CD8-positive, alpha-beta memory T cell (primary cell): ENCODE measurements at places on chromosomes 16 and 17.

DNA sequence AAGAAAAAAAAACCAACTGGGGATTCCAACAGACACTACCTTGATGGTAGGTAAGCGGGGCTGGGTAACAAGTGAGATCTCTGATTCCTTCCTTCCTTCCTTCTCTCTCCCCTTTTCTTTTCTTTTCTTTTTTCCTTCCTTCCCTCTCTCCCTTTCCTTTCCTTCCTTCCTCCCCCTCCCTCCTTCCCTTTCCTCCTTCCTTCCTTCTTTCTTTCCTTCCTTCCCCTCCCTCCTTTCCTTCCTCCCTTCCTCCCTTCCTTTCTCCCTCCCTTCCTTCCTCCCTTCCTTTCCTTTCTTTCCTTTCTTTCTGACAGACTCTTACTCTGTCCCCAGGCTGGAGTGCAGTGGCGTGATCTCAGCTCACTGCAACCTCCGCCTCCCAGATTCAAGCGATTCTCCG lies 20.0 kb downstream of the OR2C1 start:
- DNase-seq, result no peak

DNA sequence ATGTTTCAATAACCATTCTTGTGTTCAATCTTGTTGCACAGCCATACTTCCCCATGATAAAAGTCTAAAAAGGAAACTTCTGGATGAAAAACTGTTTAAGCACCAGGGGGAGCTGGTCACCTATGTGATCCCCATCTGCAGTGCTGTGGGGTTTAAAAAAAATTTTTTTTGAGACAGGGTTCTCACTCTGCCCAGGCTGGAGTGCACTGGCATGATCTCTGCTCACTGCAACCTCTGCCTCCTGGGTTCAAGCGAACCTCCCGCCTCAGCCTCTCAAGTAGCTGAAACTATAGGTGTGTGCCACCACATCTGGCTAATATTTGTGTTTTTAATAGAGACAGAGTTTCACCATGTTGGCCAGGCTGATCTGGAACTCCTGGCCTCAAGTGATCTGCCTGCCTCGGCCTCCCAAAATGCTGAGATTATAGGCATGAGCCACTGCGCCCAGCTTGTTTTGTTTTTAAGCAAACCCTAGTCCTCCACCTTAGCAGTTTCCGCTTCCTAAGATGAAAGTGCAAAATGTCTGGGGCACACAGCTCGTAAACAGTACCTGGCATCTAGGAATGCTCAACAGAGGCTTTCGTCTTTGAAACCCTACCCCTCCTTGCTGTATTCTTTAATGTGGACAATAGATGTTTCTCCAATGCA lies 25.4 kb downstream of the DNAJA2 start:
- no peak for DNase-seq

DNA sequence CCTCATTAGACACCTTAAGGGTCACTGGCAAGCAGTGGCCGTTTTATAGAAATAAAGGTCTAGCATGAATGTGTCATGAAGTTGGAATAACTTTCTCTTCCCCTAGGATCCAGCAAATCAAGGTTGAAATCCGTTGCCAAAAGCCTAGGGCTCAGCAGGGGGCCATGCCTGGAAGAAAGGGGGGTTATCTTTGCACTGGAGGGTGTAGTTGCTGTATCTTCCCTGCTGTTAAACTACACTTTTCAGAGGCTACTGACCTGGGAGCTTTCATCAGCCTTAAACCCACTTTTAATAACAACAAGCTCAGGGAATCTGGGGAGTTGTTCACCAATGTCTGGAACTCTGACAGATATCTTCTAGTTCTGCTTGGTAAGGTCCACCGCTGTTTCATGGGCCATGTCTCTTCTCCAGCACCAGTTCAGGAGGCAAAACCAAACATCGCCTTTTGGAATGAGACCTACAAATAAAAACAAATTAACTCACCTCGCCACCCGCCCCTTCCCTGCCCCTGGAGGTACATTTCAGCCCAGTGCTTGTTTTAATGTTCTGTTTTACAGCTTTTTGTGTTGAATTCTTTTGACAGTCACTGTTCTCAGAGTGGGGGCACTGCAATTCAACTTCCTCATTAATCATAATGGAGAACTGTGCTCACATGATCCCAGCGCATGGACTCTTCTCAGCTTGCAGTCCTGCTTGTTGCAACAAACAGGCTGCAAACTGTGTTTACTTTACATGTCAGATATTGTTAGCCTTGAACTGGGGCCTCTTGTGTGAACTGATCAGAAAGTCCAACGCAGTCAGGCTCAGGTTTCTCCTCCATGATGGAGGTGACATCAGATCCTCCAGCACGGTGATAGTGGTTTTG lies 508.7 kb downstream of the KCNJ2 start:
- DNase-seq, result no peak

- DNase-seq, result no peak
Observed at GRCh38 chr17:8277317-8277716, 11.2 kb upstream of the RANGRF start.

GRCh38 chr16:57960826-57961472 lies 10.0 kb downstream of the CNGB1 start:
- no peak for DNase-seq

DNA sequence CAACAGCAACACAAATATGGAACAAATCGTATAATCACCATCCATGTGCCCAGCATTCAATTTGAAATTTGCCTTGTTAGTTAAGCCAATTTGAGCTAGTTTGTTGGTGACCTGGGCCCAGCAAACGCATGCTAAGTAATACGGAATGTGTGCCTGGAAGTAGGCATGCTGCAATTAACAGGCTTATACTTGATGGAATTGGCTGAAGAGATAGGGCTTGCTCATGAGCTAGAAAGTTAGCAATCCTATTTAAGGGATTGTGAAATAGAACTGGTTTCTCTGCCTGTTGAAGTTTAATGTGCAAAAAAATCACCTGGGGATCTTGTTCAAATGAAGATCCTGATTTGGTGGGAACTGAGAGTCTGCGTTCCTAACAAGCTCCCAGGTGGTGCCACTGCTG lies 8.5 kb upstream of the LPO start:
- no peak for DNase-seq

GRCh38 chr16:67101311-67102082 lies 8.2 kb upstream of the PHAF1 start:
- no peak for DNase-seq

GRCh38 chr17:79600681-79601131 lies 10.1 kb downstream of the RBFOX3 start:
- DNase-seq, result no peak

- no peak for DNase-seq
Observed at GRCh38 chr16:69166221-69166833, 20.6 kb upstream of the SNTB2 start.

GRCh38 chr16:67873435-67874370 lies 851 bp downstream of the EDC4 start:
- no peak for DNase-seq

DNA sequence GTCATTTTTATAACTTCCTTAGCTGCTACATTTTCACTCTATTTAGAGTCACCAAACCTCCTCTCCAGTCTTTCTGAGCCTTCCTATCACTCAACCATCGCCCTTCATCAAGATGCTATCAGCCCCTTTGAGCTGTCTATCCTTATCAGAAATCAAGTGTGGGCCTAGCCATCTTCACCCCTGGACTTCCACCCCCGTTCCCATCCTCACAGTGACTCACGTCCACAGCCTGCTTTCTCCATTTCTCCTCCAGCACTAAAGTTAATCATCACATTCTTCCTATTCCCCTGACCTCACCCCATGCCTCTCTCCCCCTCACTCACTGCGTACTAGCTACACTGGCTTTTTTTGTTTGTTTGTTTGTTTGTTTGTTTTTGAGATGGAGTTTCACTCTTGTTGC lies 2.4 kb upstream of the TEKT3 start:
- DNase-seq, result no peak

DNA sequence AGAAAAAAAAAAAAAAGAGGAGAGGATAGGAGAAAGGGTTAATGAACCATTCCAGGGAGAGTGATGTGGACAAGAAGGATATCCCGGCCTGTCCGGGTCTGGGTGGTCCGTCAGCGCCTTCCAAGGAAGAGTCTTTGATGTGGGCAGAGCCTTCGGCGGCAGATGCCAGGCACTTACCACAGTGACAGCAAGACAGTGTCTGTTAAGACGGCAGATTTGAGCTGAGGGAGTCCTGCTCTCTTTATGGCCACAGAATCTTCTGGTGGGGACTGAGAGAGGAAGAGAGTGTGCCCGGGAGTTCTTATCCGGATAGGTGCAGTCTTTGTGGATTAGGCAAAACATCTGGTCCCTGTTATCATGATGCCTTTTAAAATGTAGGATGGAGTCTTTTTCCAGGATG lies 95.2 kb downstream of the ZDHHC7 start:
- no peak for DNase-seq

DNA sequence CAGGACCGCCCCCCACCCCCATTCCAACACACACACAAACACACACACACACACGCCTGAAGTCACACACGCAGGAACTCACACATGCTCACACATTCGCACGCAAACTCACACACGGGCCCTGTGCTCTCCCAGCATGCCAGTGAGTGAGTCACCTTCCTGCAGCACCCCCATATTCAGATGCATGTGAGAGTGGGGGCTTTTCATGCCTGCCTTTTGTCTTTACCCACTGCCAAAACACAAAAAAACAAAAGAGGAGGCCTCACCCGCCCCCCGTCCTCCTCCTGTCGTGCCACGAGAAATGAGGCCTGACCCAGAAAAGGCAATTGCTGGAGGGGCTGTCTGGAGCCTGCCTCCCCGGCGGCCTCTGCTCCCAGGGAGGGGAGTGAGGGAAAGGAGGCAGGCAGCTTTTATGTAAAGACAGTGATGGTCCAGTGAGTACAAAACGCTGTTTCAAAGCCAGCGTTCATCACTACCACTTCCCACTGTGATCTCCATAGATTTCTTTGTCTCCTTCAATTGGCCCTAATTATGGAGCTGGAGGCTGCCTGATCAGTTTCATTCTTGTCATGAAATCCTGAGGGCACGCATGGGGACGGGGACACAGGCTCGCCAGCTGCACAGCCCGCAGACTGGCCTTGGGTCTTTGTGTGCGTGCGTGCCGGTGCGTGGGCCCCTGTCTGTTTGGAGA lies 29.5 kb upstream of the GSE1 start:
- no peak for DNase-seq

DNA sequence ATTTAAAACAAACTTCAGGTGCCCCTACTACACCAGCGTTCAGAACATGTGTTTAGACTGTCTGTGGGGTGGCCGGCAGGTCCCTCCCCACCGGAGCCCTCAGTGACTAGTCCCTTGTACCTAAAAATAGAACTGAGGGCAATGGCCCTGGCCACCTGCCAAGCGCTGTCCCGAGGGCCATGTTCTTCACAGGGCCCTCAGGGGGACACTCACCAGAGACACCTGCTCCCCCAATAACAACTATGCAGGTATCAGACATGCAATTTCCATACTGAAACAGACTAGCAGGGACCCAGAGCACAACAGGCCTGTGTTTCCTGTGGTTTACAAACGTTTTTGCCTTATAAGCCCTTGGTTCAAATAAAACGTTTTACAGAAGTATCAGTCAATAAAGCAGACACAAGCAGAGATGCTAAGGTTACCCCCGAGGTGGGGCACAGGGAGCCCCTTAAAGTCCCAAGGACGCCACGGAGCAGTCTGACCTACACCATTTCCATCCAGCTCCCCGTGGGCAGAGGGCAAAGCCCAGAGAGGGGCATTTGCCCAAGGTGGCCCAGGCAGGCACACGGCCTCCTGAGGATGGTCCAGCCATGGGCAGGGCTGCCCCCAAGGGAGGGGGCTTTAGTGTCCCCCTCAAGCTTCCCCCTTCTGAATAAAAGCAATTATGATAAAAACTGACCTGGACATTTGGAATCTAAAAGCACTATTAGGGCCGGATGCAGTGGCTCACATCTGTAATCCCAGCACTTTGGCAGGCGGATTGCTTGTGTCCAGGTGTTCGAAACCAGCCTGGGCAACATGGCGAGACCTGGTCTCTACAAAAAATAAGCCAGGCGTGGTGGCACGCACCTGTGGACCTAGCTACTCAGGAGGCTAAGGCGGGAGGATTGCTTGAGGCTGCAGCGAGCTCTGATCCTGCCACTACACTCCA lies 896 bp upstream of the MYLK3 start:
- no peak for DNase-seq

DNA sequence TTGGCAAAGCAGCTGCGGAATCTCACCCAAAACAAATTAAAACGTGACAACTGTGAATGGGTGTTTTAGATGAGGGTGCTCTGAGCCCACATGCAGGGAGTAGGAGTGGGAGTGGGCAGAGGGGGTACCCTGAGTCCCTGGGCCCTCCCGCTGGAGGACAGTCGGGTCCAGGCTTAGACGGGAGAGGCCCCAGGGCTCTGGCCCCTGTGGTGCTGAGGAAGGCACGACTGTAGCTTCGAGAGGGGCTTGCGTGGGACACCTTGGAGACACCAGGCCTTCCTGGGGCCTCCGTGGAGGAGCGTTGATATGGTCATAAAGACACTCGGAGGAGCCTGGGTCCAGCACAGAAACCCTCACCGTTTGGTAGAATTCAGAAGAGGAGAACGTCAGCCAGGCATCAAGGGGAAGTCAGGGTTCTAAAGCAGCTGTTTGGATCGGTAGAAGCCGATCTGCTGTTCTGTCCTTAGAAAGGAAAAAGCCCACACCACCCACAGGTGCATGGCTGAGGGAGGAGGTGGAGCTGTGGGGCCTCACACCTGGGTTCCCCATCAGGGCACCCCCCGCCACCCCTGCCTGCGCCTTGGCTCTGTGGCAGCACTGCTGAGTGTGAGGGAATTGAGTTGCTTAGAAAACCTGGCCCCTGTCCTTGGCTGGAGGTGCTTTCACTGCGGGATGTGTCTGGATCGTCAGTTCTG lies 18.4 kb downstream of the DBNDD1 start:
- no peak for DNase-seq
